ENCODE measurements at places on chromosomes 4 and X. TPM values are rescaled to one million over a fixed set of nuclear protein-coding genes. Genes with fewer than 3 reads are reported as not detected.

Gene GUCY1B1
- total RNA-seq: 2.3 TPM

Gene CYLC1
- total RNA-seq: not detected

Gene SOX3
- total RNA-seq: not detected

Gene GALNTL6
- total RNA-seq: not detected

Gene NOX1
- total RNA-seq: not detected

Gene TEX13B
- total RNA-seq: not detected
